ENCODE measurements at places on chromosomes 7 and 10. TPM values are rescaled to one million over a fixed set of nuclear protein-coding genes. Genes with fewer than 3 reads are reported as not detected.

The FXYD4 gene
- total RNA-seq = not detected

- no peak for DNase-seq
These were observed 130.9 kb downstream of the PTPN20 start for GRCh38 chr10:47042199-47042473.

- DNase-seq = no peak
These were observed 20.8 kb upstream of the OPTN start for GRCh38 chr10:13078912-13079775.

The LIPM gene
- not detected for total RNA-seq

The OPALIN gene
- total RNA-seq = not detected

The OGDHL gene
- 6.9 TPM for total RNA-seq

The FAM25C gene
- total RNA-seq = not detected
